ENCODE measurements at places on chromosomes 1 and 21.

DNA sequence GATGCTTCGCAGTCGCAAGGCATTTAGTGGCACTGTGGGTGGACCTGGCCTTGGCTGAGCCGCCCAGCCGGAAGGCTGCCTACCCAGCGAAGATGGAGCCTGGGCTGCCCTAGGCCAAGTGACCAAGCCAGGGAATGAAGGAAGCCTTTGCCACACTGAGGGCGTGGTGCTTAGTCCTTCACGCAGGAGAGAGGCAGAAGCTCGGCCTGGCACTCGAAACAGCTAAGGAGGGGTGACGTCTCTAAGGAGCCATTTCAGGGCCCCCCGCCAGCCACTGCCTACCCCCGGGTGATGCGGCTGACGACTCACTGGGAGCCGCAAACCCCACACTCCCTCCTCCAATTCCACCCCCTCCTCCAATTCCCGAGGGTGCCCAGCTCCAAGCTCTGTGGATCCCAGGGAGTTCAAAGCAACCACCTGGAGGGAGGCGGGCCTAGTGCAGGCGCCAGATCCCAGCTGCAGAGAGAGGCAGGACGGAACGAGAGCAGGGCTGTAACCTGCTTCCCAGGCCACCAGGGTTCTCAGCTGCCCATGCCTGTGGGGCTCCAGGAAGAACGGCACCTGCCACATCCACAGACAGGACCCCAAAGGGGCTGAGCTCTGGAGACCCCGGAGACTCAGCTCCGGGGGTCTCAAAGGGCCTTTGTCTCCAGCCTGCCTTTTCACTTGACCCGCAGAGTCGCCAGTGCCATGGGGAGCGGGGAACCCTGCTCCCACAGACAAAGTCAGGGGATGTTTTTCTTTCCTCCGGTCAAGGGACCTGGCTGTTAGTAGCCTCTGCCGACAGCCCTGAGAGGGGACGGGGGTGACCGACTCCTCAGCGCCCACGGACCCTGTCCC, 75.8 kb downstream of the ARHGEF16 start:
- DNase-seq: no peak

DNA sequence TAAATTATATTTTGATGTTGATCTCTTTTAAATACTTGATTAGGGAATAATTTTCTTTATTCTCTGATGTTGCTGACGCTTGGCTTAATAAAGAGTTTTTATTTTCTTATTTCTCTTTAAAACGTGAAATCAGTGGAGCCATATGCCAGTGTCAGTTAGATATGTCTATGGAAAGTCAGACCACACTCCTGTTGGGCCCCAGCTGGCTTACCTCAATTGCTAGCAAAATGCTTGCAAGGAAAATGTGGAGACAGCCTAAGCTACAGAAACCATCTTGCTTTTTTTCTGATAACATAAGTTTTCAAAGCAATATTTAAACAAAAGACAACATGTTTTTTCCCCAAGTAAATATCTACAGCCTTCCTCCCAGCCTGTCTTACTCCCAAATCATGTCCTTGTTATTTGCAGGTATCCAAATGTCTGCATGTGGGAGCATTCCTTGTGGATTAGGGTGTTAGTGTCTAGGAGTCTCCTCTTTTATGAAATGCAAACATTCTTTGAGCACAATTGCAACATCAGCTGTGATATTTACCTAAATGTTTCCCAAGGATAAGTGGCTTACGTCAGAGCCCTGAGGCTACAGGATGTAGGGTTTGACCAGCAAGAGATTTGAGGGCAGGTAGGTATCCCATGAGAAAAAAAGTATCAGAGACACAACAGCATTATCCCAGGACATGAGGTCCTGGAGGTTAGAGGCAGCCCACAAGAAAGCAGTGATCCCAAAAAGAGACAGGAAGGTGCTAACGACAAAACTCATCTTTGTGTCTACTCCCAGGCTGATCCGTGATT, 117.2 kb upstream of the KCNJ15 start:
- no peak for DNase-seq

DNA sequence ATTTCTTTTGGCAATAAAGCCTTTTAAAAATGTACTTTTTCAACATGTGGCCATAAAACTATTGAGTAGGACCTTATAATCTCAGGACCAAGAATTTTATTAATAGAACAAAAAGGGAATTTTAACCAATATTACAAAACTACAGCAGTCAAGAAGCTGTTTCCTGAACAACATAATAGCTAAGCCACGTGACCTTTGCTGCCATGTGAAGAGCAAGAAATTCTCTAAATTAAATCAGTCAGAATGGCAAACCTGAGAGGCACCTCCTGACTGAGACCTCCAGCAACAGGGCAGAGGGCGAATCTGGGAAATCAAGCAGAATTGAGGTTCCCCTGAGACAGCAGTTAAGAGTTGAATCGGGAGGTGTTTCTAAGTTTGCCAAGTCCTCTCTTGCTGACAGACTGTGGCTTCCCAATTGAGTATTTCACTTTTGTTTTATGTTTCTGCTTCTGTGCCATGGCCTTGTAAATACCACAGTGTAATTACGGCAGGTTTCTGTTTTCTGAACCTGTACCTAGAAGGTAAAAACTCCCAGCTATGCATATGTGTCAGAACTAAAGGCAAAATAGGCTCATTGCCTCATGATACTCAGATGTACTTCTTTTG, 358.4 kb downstream of the NTNG1 start:
- DNase-seq: no peak

DNA sequence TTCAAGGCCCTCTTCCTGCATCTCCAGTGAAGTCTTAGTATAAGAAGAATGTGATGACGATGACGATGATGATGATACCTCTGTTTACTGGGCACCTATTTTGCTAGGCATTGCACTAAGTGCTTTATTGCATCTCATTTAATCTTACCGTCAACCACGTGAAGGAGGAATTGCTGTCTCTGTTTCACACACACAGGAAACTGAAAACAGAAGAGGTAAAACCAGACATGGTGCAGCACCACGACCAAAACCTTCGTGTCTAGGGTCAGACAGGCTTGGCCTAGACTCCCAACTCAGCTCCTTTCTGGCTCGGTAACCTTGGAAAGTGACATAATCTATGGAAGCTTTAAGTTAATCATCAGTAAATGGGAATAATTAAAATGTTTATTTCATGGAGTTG, 20.7 kb upstream of the KCNA2 start:
- DNase-seq: no peak

GRCh38 chr1:207814469-207814868, 62.6 kb downstream of the CD46 start:
- no peak for DNase-seq

- DNase-seq: no peak
Observed at GRCh38 chr1:95035536-95035935, 37.2 kb downstream of the ALG14 start.

- DNase-seq: peak; percentile 87
Observed at GRCh38 chr1:235986869-235987268, 78.0 kb downstream of the NID1 start.

GRCh38 chr1:181448461-181448860, 34.9 kb upstream of the CACNA1E start:
- no peak for DNase-seq

GRCh38 chr1:27405074-27405473, 12.7 kb downstream of the GPR3 start:
- no peak for DNase-seq

DNA sequence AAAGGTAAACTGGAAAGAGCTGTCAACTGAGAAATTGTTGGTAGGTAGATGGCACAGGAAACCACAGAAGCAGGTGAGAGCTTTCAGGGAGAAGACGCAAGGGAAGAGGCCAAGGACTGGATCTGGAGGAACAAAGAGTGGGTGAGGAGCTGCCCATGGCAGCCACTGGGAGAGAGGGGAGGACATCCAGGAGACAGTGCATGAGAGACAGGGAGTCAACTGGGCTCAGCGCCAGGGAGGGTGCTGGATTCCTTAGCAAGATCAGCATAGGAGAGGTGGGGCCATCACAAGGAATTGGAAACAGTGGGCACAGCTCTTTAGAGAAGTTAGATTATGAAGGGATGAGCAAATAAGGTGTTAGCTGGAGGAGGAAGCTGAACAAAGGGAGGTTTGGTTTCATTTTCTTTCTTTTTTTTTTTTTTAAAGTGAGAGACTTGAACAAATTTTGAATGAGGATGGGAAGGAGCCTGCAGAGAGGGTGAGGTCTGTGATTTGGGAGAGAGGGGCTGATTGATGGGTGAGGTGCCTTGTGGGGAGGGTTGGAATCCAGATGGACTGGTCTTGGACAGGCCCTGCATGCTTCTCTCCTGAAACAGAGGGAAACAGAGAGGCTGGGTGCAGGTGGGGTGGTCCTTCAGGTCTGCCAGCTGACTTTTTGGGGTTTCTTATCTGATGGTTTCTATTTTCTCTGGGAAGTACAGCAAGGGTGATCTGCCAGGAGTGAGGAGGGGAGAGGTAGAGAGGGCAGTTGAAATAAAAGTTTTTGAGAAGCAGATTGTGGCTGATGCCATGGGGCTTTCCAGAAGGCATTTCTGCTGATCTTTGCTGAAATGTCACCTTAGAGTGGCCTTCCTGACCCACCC, 5.4 kb downstream of the CYP4B1 start:
- no peak for DNase-seq

DNA sequence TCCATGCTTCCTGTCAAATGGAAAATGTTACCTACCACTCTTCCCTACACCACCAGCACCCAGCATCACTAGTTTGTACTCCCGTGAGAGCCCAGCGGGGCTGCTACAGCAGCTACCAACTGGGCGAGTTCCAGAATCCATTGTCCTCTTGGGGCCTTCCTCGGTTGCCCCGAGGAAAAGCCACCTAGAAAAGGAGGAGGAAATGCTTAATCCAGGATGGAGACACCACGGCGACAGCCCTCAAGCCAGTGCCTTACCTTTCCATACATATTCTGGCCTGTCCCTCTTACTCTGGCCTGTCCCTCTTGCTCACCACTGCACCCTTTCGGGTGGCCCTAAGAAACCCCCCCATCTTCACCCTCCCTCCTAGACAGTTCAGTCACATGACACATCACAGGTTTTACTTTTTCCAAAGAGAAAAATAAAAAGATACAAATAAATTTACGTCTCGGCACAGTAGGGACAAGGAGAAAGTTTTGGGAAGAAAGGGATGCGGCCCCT, 478 bp downstream of the RIT1 start:
- no peak for DNase-seq

DNA sequence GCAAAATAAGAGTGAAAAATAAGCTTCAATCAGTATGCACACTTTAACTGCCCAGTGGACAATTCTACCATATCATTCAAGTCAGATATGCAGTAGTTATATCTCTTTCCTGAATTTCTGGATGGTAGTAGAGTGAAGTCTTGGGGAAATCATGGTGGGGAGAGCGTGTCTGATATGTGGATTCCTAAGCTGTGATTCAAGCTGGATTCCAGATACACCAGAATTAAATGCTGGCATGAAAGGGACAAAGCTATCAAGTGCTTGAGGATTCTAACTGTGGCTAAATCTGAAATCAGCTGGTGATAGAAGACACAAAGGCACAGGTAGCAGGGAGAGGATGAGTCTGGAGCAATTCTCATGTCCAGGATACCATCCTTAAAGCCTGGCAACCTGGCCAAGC, 323.5 kb downstream of the DUSP10 start:
- no peak for DNase-seq

DNA sequence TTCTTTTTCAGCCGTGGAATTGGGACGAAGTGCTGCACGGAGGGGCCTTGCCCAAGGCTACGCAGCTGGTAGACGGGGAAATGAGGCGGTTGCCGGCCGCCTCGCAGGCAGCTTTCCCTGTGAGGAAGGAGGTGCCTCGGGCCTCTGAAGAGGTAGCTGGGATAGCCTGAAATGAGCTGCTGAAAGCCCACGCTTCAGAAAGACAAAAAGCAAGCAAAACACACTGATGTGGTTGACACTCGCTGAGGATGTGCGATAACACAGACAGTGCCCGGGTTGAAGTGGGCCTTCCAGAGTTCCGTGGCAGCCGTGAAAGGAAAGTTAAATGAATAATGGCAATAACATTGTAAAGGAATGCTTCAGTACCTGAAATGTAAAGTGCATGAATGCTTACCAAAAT, 47.2 kb downstream of the S1PR1 start:
- no peak for DNase-seq

- peak; percentile 36 for DNase-seq
Observed at GRCh38 chr1:243850452-243851256, 611 bp upstream of the AKT3 start.

Measured in pulmonary artery endothelial cell (primary cell).